ENCODE measurements at places on chromosomes 6 and 20.
A peak's percentile ranks its signal among the peaks of the same experiment; 100 is the strongest.

GRCh38 chr6:17242087-17242486 is 39.1 kb upstream of the RBM24 start:
- DNase-seq = no peak

- no peak for DNase-seq
These were observed 171.5 kb downstream of the PHF3 start for GRCh38 chr6:63807056-63807455.

DNA sequence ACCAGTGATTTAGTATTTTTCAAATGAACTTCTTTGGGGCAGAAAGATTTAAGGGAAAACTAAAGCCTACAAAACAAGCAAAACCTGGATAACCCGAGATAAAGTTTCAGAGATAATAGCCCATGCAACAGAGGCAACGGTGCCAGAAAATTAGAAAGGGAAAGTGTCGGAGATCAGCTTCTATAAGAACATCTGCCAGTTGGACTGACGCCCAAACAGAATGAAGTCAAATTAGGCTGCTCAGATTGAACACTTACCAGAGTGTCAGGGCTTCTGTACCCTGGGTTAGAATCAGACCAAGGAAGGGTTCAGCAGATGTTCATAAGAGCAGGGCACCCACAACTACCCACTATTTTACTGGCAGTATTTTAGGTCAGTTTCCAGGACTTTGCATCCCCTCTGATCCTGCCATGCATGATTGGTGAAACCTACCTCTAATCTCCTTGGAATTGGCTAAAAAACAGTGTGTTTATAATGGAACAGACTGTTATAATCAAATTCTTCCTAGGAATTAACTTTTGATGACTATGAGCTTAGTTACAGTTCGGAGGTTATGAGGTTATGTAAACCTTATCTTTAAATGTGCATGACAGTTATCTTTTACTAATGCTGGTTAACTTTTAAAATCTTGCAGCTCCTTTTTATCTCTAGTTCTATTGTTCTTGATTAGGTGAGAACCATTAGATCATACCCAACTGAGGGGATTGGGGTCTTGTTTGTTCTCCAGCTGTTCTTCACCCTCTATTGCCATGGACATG is 13.1 kb downstream of the BMP2 start:
- DNase-seq = no peak

- no peak for DNase-seq
These were observed 119.0 kb downstream of the RTN4IP1 start for GRCh38 chr6:106510090-106510970.

DNA sequence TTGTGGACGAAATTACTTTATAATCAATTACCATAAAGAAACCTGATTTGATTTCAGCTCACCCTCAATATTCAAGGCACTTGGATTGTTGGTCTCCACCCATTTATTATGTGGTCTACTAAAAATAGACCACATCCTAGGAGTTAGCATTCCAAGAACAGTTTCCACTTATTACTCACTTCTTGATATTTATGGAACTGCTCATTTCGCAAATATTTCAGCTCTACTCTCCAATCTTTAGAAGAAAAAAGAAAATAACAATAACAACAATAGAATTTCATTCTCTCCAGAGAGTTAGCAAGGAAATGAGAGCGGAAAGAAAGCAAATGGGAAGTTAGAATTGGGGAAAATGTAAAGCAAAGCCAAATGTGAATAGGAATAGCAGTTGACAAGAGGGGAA is 26.2 kb upstream of the HDAC2 start:
- DNase-seq = no peak

- DNase-seq = no peak
These were observed 384.2 kb downstream of the PRKN start for GRCh38 chr6:162343198-162343935.

DNA sequence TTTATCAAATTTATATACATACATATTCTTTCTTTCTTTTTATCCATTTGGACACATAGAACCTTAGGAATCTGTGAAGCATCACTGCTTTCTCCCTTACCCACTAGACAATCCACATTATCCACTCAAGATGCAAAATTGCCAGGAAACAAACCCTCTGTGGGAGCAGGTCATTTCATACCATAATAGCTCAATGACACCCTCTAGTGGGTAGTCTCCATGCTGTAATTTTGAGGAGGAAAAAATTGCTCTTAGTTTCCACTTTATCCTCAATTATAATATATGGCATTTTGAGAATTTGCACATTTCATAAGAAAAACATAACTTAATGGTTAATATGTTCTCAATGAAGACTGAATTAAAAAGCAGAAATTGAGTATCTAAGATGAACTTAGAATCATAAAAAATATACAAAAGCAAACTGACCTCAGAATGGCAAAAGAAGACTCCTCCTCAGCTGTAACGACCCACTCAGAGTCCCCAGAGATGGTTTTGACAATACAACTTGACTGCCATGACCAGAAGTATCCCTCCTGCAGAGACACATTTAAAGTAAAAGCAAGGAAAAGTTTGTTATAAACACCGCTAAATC is 164.1 kb downstream of the FRK start:
- peak; percentile 35 for DNase-seq

GRCh38 chr20:36628076-36628475 is 17.9 kb downstream of the SLA2 start:
- no peak for DNase-seq

GRCh38 chr20:24402188-24402587 is 67.2 kb upstream of the SYNDIG1 start:
- DNase-seq = no peak

Measured in BE2C (cell line).